ENCODE measurements at places on chromosomes 1 and 21. TPM values are rescaled to one million over a fixed set of nuclear protein-coding genes. Genes with fewer than 3 reads are reported as not detected.
A peak's percentile ranks its signal among the peaks of the same experiment; 100 is the strongest.

GRCh38 chr1:157227700-157228099 lies 89.5 kb upstream of the ETV3 start:
- DNase-seq = no peak

GRCh38 chr1:228555074-228555994 lies 68.2 kb downstream of the RNF187 start:
- DNase-seq = no peak

GRCh38 chr1:203351037-203351625 lies at the start of gene FMOD:
TSS of gene FMOD (minus strand) at chr1:203351122. CDS start at chr1:203348270, 2,852 bp downstream.
- no peak for DNase-seq

GRCh38 chr1:55262822-55263221 lies 47.7 kb upstream of the USP24 start:
- DNase-seq = no peak

GRCh38 chr1:164865385-164865784 lies 306.4 kb downstream of the PBX1 start:
- no peak for DNase-seq

- no peak for DNase-seq
Measured at GRCh38 chr1:160682983-160683865, 28.4 kb downstream of the CD48 start.

DNA sequence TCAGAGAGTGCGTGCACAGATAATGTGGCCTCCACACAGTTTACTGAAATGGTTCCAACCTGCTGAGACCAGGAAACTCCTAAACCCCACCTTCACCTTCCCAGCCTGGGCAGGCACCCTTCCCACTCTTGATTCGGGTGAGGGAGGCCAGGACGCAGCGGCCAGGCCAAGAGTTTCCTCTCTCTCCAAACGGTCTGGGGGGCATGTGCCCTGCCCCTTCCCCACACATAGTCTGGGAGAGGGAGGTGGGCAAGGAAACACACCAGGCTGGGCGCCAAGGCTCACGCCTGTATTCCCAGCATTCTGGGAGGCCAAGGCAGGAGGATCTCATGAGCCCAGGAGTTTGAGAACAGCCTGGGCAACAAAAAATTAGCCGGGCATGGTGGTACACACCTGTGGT lies 9.6 kb downstream of the TNFRSF8 start:
- DNase-seq = no peak

GRCh38 chr1:22612671-22613571 lies 23.5 kb upstream of the C1QA start:
- no peak for DNase-seq

GRCh38 chr1:87993051-87993450 lies 664.4 kb downstream of the LMO4 start:
- DNase-seq = no peak

DNA sequence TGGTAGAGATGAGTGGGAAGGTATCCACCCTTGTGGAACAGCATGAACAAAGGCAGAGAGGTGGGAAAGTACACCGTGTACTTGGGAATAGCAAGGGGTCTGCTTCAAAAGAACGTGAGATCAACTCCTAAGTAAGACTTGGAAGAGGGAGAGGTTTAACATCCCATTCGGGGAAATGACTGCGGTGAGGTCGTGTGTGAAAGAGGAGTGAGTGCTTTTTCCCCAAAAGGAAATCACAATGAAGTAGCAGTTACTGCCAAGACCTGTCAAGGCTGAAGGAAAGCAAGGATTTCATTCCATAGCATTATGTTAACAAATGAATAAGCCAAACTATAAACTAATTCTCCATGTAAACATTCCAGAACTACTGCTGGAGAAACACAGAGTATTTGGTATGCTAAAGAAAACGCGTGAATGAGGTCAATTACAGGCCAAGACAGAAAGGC lies 20.0 kb upstream of the SYDE2 start:
- DNase-seq = peak; percentile 50

GRCh38 chr1:5532811-5533210 lies 459.4 kb downstream of the NPHP4 start:
- DNase-seq = no peak

DNA sequence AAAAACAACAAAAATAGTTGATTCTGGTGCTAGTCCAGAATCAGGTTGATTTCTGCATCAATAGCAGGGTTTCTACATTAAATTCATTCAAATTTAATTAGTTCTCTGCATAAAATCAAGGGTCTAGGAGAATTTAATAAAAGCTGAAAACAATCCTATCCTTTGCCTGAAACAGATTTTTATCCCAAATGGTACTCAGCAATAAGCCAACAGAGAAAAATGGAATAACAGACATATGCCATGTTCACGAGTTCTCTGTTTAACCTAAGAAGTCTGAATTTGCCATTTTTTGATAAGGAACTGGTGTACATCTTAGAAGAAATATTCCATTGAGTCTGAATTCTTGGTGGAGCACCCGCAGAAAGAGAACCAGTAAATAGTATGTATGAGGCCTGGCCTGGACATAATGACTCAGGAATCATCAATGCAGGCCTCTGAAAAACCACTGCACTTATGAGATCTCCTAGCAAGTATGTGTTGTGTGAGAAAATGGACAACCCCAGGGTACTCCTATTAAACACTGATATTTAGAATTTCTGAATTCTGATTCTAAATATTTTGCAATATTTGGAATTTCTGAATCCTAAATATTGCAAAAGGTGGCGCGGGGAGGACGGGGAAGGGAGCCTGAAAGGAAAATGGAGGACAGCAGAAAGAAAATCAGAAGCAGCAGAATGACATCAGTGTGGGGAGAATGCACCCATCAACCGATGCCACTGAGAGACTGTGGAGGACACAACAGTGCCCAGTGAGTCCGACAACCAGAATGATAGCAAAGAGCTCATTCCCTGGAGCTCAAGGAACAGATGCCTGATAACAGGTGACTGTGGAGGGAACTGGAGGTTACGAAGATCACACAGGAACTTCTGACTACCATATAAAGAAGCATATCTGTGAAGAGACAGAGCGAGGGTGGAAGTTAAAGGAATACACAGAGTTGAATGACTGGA lies 97.6 kb downstream of the APP start:
- DNase-seq = no peak

DNA sequence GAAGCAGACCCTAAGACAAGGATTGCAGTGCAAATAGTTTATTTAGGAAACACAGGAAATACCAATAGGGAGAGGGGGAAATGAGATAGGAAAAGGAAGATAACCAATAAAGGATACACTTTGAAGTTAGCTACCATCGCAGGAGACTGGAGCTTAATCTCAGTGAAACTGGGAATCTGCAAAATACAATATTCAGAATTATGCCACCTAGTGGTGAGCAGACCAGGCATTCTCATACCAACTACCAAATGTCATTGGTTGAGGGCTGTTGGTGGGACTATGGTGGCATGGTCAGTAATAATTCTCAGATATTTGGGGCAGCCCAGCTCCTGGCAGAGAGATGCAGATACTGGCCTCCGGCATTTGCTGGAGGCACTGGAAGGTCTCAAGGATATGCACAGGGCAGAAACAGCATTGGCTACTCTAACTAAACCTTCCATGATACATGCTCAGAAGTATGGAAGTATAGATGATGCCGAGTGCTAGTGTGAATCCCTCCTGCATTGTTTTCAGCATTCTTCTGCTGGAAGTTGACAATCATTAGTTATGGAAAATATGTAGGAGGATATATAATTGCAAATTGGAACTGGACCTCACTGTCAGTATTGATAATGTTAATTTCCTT lies 11.8 kb upstream of the ZFP69B start:
- no peak for DNase-seq

DNA sequence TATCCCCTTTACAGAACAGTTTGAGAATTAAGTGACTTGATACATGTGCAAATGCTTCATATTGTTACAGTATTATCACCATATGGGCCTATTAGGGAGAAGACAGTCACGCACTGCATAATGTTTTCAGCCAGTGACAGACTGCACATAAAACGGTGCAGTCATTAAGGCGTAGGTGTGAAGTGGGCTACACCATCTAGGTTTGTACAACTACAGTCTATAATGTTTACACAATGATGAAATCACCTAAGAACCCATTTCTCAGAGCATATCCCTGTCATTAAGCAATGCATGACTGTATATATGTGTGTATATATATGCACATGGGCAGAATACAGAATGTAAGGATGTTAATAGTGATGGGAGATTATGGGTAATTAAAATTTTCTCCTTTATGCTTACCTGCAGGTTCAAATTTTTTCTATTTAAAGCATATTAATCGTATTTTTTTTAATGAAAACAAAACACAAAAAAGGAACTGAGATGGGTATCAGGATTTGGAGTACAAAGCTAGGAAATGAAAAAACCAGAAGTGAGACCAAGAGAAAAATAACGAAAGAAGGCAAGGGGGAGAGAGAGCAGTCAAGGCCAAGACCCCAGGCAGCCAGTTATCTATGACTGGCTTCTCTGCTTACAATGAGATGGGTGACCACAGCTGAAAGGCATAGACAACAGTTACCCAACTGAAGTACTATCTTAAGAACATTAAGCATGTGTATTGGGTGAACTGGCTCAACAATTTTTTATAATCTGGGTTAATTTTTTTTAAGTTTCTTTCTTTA lies 122.9 kb upstream of the DAB1 start:
- DNase-seq = no peak

DNA sequence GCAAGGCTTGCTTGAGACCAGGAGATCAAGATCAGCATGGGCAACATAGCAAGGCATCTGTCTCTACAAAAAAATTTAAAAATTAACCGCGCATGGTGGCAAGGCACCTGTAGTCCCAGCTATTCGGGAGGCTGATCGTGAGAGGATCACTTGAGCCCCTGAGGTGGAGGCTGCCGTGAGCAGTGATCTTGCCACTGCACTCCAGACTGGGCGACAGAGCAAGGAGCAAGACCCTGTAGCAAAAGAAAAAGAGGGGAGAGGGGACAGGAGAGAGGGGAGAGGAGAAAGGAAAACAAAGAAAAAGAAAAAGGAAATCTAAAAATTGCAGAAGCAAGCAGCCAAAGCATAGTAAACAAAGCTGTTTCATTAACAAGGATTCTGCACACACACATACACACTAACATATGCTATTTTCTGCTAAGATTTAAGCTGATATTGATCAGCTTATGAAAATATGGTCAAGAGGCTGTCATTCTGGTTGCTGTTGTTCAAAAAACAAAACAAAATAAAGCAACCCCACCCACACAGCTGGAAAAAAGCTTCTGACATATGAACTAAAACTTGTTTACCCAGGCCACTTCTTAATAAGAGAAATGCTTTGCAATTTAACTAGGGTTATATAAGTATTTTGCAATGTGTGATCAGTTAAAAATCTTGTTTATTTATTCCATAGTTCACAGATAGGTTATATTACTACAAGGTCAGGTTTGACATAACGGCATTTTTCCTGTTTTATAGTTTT lies 1.8 kb downstream of the ARNT start:
- DNase-seq = no peak

- DNase-seq = no peak
Measured at GRCh38 chr1:245704341-245704740, 549.6 kb downstream of the KIF26B start.

Gene NPR1
- not detected for total RNA-seq

Gene SUSD4
- total RNA-seq = 0.03 TPM

Gene ELOA
- total RNA-seq = 63.4 TPM

Gene ADIPOR1
- 129 TPM for total RNA-seq

Gene LEMD1
- total RNA-seq = not detected

Gene RGS7
- 0.37 TPM for total RNA-seq

Gene CD2
- not detected for total RNA-seq
